CD4-positive, alpha-beta memory T cell (primary cell): ENCODE measurements at places on chromosomes 7 and 10. TPM values are rescaled to one million over a fixed set of nuclear protein-coding genes. Genes with fewer than 3 reads are reported as not detected.

- no peak for DNase-seq
Measured at GRCh38 chr7:143388051-143388450, 6.9 kb downstream of the ZYX start.

TIMM23 gene
- total RNA-seq: 25.0 TPM

- no peak for DNase-seq
Measured at GRCh38 chr10:111083222-111084095, 6.6 kb downstream of the ADRA2A start.

DNA sequence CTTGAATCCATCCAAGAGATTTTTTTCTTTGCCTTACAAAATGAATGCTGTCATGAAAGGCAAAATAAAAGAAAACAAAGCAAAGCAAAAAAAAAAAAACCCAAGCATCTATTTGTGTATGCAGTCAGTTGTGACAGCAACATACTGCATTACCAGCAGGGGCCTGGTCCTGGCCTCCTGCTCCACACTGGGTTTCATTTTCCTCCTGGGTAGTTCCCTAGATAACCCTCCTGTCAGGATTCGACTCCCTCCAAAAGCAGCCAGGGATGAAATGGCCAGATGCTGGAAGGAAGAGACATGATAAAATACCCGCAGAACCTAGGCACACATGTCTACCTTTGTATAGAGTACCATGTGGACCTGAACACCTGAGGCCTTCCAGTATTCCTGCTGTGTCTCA is 148.6 kb downstream of the NRCAM start:
- DNase-seq: no peak

DNA sequence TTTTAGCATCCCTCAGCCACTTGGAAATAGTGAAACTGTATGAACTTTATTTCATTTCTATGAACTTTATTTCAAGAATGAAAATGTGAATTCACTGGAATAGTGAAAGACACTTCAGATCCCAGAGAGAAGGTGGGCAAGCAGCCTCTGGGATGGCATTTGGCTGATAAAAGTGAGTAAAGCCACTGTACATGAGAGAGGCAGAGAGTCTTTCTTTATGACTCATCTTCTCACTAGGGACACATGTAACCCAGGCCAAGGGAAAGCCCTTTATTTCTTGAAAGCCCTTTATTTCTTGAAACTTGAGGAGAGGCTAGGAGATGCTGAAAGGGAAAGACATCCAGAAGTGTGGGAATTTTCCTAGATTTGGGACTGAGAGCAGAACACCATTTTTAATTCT is 148.9 kb upstream of the SMIM30 start:
- no peak for DNase-seq
